ENCODE measurements at places on chromosomes 2 and 18.

DNA sequence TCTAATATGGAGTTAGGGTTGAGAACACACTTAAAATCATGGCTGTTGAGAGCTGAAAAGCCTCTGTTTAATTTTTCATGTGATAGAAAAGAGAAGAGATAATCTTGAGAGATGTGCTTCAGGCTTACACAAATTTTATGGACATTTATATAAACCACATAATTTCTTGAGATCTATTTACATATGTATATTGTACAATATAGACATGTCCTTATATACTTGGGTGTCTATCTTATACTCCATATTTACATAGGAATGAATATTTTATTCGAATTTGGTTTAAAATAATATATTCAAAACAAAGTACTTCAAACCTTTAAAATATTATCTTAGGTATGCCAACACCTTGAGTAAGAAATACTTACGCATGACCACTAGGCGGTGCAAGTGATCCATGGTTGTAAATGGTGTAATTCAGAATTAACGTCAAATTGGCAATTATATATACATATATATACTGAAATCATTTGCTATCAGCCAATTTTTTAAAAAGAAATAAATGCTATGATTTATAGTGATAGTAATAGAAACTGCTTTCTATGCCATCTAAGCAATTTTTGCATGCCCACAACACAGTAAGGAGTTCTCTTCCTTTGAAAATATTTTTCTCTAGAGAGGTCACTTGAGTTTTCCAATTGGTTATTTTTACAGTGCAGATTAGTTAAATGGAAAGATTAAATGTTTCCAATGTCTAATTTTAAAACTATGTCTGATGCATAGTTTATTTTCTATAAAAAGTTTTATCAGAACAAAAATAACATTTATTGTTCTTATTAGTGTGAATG lies 37.6 kb upstream of the SPAG16 start:
- peak; percentile 51 for DNase-seq

GRCh38 chr2:16258350-16258749 lies 318.0 kb downstream of the MYCN start:
- no peak for DNase-seq

- no peak for DNase-seq
Measured at GRCh38 chr2:148253685-148254084, 232.8 kb downstream of the MBD5 start.

DNA sequence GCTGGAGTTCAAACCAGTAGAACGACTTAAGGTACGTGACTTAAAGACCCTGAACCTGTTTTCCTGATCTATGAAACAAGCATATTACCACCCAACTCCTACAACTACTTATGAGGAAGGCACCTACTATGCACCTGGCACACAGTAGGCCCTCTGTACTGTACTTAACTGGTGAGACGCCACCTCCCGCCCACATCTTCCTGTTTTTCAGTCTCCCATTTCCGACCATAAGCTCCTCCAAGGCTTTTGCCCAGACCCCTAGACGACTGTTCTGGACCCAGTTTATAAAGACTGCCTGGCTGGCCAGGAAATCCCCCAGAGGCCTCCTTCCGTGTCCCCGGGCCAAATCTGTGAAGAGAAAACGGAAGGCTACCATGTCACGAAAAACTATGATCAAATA lies 1.5 kb downstream of the GALNT14 start:
- peak; percentile 4 for DNase-seq

GRCh38 chr2:239132786-239133185 lies 268.0 kb downstream of the HDAC4 start:
- no peak for DNase-seq

- DNase-seq, result no peak
Measured at GRCh38 chr2:39069890-39070465, 50.9 kb downstream of the SOS1 start.

DNA sequence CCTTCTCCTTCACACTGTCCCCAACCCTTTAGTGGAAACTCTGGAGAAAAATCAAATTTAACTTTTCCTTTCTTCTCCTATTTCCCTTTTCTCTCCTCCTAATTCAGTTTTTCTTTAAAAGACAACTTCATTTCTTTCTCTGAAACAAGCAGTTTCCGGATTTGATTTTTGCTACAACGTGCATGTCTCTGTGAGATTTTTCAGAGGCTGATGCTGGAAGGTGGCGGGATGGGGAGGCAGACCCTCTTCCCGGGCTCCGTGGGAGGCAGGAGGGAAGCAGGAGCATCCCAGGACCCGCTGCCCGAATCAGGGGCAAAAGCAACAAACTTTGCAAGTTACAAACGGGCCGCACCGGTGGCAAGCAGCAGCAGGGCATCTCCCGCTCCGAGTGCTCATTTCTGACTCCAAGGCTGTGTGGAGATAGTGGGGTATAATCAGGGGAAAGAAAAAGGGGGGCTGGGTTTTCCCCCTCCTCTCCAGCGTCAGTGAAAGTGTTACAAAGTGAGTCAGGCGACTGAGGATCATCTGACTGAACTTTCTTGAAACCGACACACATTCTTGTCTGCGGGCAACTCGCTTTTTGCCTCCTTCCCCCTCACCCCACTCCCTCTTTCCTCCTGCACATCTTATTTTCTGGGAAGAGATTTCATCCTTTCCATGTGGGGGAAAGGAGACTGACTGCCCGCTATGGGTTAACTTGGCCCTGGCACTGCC lies 6.4 kb downstream of the ZEB2 start:
- peak; percentile 76 for DNase-seq

- no peak for DNase-seq
Measured at GRCh38 chr2:136486115-136486514, 279.2 kb upstream of the THSD7B start.

DNA sequence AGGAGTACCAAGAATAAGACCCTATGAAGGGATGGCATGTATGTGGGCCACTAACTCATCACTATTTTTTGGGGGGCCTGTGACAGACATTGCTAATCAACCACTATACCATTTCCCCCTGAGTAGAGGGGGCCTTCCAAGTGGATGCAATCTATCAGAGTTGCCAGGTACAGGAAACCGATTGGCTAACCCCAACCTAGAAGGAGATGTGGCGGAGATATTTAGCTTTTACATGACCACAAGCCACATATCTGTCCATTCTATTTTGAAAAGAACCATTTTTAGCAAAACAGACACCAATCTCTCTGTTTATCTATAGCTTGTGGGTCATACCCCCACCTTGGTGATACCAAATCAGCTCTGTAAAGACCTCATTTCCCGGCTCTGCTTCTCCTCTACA lies 51.0 kb downstream of the PAX8 start:
- no peak for DNase-seq

GRCh38 chr18:28152754-28153153 lies 24.2 kb downstream of the CDH2 start:
- no peak for DNase-seq

DNA sequence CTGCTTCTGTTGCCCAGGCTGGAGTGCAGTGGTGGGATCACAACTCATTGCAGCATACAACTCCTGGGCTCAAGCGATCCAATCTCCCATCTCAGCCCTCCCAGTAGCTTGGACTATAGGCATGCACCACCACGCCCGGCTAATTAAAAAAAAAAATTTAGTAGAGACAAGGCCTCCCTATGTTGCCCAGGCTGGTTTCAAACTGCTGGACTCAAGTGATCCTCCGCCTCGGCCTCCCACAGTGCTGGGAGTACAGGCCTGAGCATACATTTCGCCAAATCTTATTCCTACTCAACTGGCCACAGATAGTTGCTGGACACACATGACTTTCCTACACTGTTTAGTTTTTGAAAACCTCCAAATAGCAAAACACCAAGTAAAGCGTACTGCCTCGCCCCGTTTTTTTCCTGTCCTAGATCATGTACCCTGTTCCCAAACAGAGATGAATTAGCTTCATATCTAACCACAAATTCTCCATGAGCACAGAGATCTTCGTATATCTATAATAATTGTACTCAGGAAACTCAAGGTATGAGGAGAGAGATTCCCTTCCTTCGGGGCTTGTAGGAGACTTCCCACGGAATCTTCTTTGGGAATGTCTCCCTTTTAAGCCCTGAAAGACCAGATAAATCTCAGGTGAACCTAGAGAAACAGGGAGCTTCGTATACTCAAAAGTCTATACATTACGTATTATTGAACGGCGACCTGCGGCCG lies 598 bp upstream of the C2orf69 start:
- no peak for DNase-seq

GRCh38 chr2:228016402-228016801 lies 145.0 kb downstream of the DAW1 start:
- DNase-seq, result no peak

DNA sequence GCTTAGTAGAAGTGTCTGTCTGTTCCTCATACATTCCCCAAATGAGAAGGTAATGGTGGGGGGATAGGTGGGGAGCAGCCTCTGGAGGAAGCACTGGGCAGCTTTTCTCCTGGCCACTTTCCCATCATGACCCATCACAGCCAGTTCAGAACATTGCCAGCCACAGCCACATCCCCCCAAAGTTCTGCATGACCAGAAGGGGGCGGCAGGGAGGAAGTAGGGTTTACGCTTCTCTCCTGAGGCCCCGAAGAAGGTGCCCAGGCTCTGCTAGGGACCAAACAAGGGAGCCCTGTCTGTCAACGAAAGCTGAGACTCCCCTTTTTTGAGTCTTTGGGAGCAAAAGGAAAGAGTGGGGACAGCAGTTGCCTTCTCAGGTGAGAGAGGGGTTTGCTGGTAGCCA lies 7.7 kb downstream of the IGFBP5 start:
- no peak for DNase-seq

DNA sequence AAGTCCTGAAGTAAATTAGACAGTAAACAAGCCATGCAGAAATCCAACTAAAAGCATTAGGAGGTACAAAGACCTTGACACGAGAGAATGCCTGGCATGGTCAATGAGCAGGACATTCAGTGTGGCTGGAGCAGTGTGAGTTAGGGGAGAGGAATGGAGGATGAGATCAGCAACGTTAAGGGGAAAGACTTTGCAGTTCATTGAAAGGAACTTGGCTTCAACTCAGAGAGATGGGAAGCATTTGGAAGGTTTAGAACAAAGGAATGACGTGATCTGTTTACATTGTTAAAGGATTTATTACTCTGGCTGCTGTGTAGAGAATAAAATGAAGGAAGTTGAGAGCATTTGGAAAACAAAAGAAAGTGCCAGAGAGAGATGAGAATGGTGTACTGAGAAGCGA lies 621.3 kb downstream of the XIRP2 start:
- DNase-seq, result no peak

DNA sequence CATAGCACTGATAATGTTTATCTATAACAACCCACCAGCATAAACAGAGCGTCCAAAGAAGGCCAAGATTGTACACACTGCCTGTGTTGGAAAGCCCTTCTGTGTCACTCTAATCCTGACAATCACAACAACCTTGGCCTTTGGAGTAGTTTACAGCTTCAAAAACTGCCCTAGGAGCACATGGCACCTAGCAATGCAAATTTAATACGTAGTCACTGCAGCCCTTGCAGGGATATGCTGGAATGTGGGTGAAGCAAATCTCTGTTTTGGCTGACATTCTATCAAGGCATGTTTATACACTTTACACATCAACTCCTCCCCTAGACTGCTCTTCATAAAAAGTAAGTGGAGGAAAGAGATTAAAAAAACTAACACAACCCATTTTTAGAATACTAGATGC lies 66.8 kb downstream of the GRB14 start:
- no peak for DNase-seq

GRCh38 chr2:141103216-141103615 lies 1027.6 kb downstream of the LRP1B start:
- DNase-seq, result no peak

All from inflammatory macrophage treated with lipopolysaccharide for 1 hour (primary cell).